ENCODE measurements at places on chromosomes 4 and X.

DNA sequence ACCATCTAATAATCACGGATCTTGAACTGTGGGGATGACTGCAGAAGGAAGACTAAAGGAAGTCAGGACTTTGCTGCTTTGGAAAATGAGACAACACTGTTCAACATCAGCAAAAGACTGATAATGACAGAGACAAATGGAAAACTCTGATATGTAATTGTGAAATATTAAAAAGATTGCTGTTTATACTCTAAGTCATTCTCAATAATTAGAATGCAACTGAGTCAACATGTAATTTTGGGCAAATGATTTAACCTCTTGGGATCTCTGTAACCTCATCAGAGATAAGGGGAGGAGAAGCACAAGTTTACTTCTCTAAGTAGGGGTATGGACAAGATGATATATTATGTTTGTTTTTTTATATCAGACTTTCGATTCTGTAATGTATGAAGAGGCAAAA, 121.9 kb downstream of the GASK1B start:
- DNase-seq = no peak

DNA sequence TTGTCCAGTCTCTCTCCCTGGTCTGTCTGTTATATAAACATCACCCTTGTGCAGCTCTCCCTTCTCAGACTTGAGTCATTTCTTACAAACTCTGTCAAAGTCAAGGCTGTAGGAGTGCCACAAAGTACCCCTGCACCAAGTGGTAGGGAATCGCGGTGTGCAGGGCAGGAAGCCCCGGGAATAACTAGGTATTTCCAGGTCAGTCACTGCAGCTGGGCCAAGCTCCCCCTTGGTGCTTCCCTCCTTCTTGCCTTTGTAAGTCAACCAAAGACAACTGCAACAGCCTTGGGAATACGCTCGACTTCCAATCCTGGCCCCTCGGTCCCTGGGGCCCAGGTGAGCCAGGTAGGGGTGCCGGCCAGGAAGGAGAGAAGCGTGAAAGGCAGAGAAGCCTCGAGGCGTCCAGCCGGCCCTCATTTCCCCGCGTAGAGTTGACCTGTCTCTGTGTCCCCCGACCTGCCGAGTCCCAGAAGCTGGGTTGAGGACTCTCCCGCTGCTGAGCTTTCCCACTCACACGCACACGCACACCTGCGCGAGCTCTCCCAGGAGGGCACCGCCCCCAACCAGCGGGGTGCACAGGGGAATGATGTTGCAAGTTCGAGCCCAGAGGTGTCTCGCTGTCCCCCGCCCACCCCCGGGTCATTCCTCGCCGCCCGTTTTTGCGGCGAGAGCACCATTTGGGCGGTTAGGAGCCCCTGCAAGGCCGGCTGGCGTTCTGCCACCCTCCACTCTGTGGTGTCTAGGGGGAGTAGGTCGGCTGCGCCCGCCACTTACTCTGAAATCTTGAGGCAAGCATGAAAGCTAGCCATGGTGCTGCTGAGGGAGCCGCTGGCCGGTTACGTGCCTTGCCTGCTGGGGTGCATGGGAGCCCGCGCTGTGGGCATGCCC, 22.8 kb upstream of the KIAA1210 start:
- no peak for DNase-seq

- no peak for DNase-seq
Measured at GRCh38 chrX:148867596-148867995, 367.2 kb downstream of the AFF2 start.

DNA sequence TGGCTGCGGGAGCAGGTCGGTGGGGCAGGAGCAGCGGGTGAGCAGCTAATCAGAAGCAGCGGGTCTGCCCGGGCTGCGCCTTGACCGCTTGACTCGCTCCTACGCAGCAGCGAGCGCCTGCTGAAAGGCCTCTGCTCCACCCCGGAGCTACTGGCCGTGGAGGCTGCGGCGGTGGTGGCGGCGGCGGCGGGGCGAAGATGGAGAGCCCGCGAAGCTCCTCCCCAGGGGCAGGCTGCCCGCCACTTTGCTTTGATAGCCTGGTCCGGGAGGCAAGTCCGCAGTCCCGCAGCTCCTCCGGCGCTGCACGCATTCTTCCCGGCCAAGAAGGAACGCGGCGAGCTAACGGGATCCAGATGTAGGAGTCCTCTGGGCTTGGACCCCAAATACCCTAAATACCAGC, 36.7 kb downstream of the PJA1 start:
- no peak for DNase-seq

Measured in naive B cell (primary cell).